ENCODE measurements at places on chromosomes 2 and 18.
A peak's percentile ranks its signal among the peaks of the same experiment; 100 is the strongest.

- no peak for DNase-seq
Measured at GRCh38 chr2:158733430-158733755, 61.7 kb upstream of the DAPL1 start.

DNA sequence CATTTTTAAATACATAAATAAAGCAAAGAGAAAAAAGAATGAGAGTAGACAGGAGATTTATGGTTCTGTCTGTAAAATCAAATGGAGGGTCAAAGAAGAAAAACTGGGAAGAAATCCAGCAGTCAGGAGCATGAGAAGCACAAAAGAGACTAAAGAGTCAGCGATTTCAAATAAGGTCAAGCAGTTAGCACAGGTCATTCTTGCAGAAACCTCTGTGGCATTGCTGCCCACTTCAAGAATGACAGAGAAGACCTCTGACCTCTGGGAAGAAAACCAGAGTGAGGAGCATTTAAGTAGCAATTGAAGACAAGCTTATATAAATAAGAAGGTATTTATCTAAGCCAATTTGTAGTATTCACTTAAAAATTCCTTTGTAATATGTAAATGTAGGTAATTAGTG is 172.0 kb upstream of the SPOPL start:
- DNase-seq, result no peak

DNA sequence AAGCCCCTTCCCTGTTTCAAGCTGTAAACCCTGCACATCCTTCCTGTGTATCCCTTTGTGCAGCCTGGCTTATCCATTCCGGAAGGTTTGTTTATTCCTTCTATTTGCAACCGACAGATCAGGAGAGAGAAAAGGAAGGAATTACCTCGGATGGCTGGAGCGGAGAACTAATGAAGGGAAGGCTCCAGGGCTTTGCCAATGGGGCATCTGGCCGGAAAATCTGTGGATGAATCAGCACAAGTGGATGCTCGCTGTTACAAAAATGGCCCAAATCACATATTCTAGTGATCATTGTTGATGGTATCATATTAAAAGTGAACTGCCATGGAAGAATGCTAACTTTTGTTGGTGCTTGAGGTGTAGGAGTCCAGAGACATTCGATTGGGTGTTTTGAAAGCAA is 97.1 kb downstream of the AQP4 start:
- DNase-seq, result no peak

GRCh38 chr2:213227458-213227857 is 56.8 kb upstream of the SPAG16 start:
- DNase-seq, result no peak

GRCh38 chr2:119823734-119824334 is 64.1 kb downstream of the PTPN4 start:
- no peak for DNase-seq

- no peak for DNase-seq
Measured at GRCh38 chr18:69872661-69873060, 75.0 kb downstream of the CD226 start.

DNA sequence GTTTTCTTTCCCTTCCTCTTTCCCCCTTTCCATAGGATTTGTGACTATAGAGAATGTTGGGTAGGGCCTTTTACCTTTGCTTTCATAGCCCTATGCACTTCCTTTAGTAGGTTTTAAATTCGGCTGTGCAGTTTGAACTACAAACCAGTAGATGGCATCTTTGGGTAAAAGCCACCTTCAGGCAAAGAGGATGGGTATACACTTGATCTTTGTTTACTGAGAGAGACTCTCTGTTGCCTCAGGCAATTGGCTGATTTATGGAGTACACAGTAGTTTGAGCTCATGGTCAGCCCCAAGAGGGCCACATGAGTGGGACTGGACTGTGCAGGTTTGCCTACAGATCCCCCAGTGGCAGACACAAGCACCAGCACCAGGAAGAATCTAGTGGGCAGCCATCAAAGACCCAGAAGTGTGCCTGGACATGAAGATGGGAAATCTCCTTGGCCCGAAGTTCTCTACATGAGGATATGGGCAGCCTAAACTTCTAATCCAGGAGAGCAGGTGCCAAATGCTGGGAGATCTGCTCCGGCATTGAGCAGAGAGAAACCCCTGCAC is 1304.3 kb upstream of the DDX18 start:
- DNase-seq, result no peak

DNA sequence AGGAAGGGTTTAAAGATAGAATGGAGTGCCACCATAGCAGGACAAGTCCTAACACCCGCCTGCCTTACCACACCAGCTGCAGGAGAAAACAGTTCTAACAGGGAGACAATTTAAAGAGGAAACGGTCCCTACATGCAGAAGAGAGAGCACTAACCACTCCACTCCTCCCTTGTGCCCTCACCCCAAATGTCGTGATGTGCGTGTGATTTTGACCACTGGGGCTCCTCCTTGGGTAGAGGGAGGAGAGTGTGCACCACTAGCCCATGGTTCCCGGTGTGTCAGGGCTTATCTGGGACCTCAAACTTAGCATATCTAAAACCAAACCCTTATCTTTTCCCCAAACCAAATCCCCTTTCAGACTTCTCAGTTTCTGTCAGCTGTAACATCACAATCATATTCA is 105.5 kb upstream of the CCDC68 start:
- DNase-seq, result no peak

GRCh38 chr18:77304268-77304667 is 54.6 kb downstream of the GALR1 start:
- DNase-seq, result no peak

- DNase-seq, result peak; percentile 56
Measured at GRCh38 chr2:12501469-12502158, 215.1 kb upstream of the TRIB2 start.

GRCh38 chr2:86821842-86822241 is 31.1 kb upstream of the CD8A start:
- DNase-seq, result no peak

- no peak for DNase-seq
Measured at GRCh38 chr2:212005085-212005671, 533.4 kb downstream of the ERBB4 start.

GRCh38 chr2:191100216-191100615 is 50.6 kb downstream of the STAT4 start:
- DNase-seq, result no peak

DNA sequence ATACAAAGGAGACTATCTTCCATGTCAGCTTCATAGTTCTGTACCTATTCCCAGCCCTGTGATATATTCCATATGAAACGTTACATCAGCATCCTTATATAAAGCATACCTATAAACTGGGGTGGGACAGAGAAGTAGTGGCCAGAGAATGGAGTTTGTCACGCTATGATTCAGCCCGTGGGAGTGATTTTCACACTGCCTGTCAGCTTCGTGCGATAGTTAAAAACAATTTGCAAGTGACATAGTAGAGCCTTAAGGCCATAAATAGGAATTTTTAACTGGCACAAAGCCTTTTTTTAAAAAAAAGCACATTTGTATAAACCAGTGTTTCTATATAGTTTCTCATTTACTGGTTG is 30.2 kb downstream of the PKP4 start:
- no peak for DNase-seq

Data from activated CD4-positive, alpha-beta T cell treated with anti-CD3 and anti-CD28 coated beads for 24 hours (primary cell).